Neural cell (in vitro differentiated cells): ENCODE measurements at places on chromosomes 2 and 18. TPM values are rescaled to one million over a fixed set of nuclear protein-coding genes. Genes with fewer than 3 reads are reported as not detected.

NPAS2 gene
- 2.1 and 3.2 TPM in 2 replicates for polyA plus RNA-seq

NCKAP5 gene
- 2.1 and 2.4 TPM in 2 replicates for polyA plus RNA-seq

SLC9A4 gene
- 0.06 and 0.15 TPM in 2 replicates for polyA plus RNA-seq

CFC1B gene
- polyA plus RNA-seq = not detected in 2 replicates

OST4 gene
- 263 and 292 TPM in 2 replicates for polyA plus RNA-seq

GALR1 gene
- polyA plus RNA-seq = 0.11 and 0.14 TPM in 2 replicates

VWA3B gene
- polyA plus RNA-seq = not detected in 2 replicates

KLHL14 gene
- 0.33 and 0.90 TPM in 2 replicates for polyA plus RNA-seq

UGT1A6 gene
- polyA plus RNA-seq = not detected in 2 replicates

TMEM17 gene
- 7.1 and 8.6 TPM in 2 replicates for polyA plus RNA-seq

CCL20 gene
- not detected in 2 replicates for polyA plus RNA-seq

AQP12B gene
- not detected in 2 replicates for polyA plus RNA-seq

GPR148 gene
- not detected in 2 replicates for polyA plus RNA-seq

TWIST2 gene
- polyA plus RNA-seq = not detected in 2 replicates

ADAM23 gene
- 55.0 and 75.2 TPM in 2 replicates for polyA plus RNA-seq

CFC1 gene
- polyA plus RNA-seq = 22.4 and 29.9 TPM in 2 replicates

ASAP2 gene
- 41.0 and 54.6 TPM in 2 replicates for polyA plus RNA-seq

HOXD10 gene
- not detected in 2 replicates for polyA plus RNA-seq

COPS8 gene
- polyA plus RNA-seq = 250 and 269 TPM in 2 replicates

TMEM169 gene
- polyA plus RNA-seq = 28.8 and 29.6 TPM in 2 replicates

ZAP70 gene
- 0.59 TPM in 1 of 2 replicates, not detected in the other for polyA plus RNA-seq

HOXD12 gene
- polyA plus RNA-seq = not detected in 2 replicates

GAL3ST2 gene
- polyA plus RNA-seq = not detected in 2 replicates

MAP2 gene
- polyA plus RNA-seq = 436 and 450 TPM in 2 replicates

RAB6C gene
- 0.18 and 0.52 TPM in 2 replicates for polyA plus RNA-seq

CFAP65 gene
- 1.1 and 1.7 TPM in 2 replicates for polyA plus RNA-seq
